ENCODE measurements at places on chromosomes 6 and 20. TPM values are rescaled to one million over a fixed set of nuclear protein-coding genes. Genes with fewer than 3 reads are reported as not detected.

The C20orf144 gene
- polyA plus RNA-seq = not detected

The GRM4 gene
- polyA plus RNA-seq = not detected

The TASP1 gene
- polyA plus RNA-seq = 1.6 TPM

The KCNQ2 gene
- polyA plus RNA-seq = not detected

The LAMA5 gene
- polyA plus RNA-seq = 128 TPM

The LPA gene
- polyA plus RNA-seq = not detected

The SLC4A11 gene
- 0.23 TPM for polyA plus RNA-seq

The RAET1E gene
- polyA plus RNA-seq = 0.46 TPM

The MTRF1L gene
- polyA plus RNA-seq = 14.8 TPM

The TGM2 gene
- polyA plus RNA-seq = 211 TPM

The ADGRF1 gene
- polyA plus RNA-seq = not detected

The FILIP1 gene
- 49.2 TPM for polyA plus RNA-seq

The TRIM40 gene
- polyA plus RNA-seq = not detected

The SLPI gene
- polyA plus RNA-seq = 1.1 TPM

The CD93 gene
- polyA plus RNA-seq = 40.2 TPM

The ENPP3 gene
- 0.27 TPM for polyA plus RNA-seq

The CASS4 gene
- polyA plus RNA-seq = 0.38 TPM

The TBX18 gene
- polyA plus RNA-seq = 2.1 TPM

The EDN1 gene
- 4.1 TPM for polyA plus RNA-seq

The SF3B5 gene
- 281 TPM for polyA plus RNA-seq

The WFDC9 gene
- not detected for polyA plus RNA-seq

The NCOA5 gene
- polyA plus RNA-seq = 5.7 TPM

The WFDC5 gene
- not detected for polyA plus RNA-seq

The ATP6V1G2 gene
- 2.2 TPM for polyA plus RNA-seq

The AGER gene
- 1.6 TPM for polyA plus RNA-seq

The CD24 gene
- polyA plus RNA-seq = 0.95 TPM

The DEFB129 gene
- polyA plus RNA-seq = not detected

The MCCD1 gene
- polyA plus RNA-seq = not detected

The PDE7B gene
- 5.7 TPM for polyA plus RNA-seq

The HCRTR2 gene
- not detected for polyA plus RNA-seq

The FAM209B gene
- 0.50 TPM for polyA plus RNA-seq

The PBOV1 gene
- polyA plus RNA-seq = not detected

The KCNS1 gene
- polyA plus RNA-seq = 0.14 TPM

The RSPH9 gene
- polyA plus RNA-seq = 0.50 TPM

The OOEP gene
- not detected for polyA plus RNA-seq

The GSTA4 gene
- polyA plus RNA-seq = 10.5 TPM

The PM20D2 gene
- polyA plus RNA-seq = 7.0 TPM

The SLC52A3 gene
- polyA plus RNA-seq = 3.4 TPM

The INSM1 gene
- polyA plus RNA-seq = not detected

The RAB44 gene
- polyA plus RNA-seq = 0.04 TPM
